WTC11 (cell line): ENCODE measurements at places on chromosomes 13 and 19. TPM values are rescaled to one million over a fixed set of nuclear protein-coding genes. Genes with fewer than 3 reads are reported as not detected.
A peak's percentile ranks its signal among the peaks of the same experiment; 100 is the strongest.

CPB2 gene
- 0.21 to 0.33 TPM in 2 of 3 replicates, not detected in the other for total RNA-seq

ZNF433 gene
- total RNA-seq = 2.9 TPM in 3 replicates

ZNF491 gene
- total RNA-seq = 1.1 to 2.1 TPM (median 1.3 TPM) in 3 replicates

CNN1 gene
- 16.0 to 18.0 TPM (median 17.4 TPM) in 3 replicates for total RNA-seq

GIPC3 gene
- 1.0 to 2.3 TPM (median 1.6 TPM) in 3 replicates for total RNA-seq

LHB gene
- 1.3 TPM in 1 of 3 replicates, not detected in the others for total RNA-seq

ZNF709 gene
- total RNA-seq = 3.0 to 3.8 TPM (median 3.4 TPM) in 3 replicates

OR10H1 gene
- total RNA-seq = not detected in 3 replicates

SPRED3 gene
- total RNA-seq = 5.2 to 7.3 TPM (median 7.2 TPM) in 3 replicates

CGB8 gene
- 0.31 TPM in 1 of 3 replicates, not detected in the others for total RNA-seq

GRCh38 chr19:41617941-41618730 lies 8.7 kb downstream of the CEACAM4 start:
- peak; percentile 4 for DNase-seq

GRCh38 chr19:15280048-15280725 lies 47.9 kb upstream of the EPHX3 start:
- DNase-seq = no peak

DNA sequence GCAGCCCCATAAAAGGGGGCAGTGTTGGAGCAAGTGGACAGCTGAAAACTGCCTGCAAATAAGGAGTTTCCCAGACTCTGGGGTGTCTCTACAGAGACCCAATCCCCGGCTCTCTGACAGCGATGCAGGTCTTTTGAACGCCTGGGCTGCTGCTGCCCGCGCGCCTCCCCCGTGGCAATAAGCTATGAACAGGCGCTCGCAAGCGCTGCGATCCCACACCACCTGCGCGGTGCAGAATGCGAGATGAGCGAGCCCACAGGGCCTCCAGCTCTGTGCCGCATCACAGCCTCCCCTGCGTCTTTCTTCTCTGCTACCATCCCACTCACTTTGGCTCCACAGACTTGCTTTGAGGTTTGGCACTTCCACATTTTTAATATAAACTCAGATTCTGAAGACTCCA lies 62.3 kb downstream of the KCTD15 start:
- no peak for DNase-seq

- DNase-seq = no peak
These were observed 619 bp upstream of the EXOC3L2 start for GRCh38 chr19:45245826-45246225.

DNA sequence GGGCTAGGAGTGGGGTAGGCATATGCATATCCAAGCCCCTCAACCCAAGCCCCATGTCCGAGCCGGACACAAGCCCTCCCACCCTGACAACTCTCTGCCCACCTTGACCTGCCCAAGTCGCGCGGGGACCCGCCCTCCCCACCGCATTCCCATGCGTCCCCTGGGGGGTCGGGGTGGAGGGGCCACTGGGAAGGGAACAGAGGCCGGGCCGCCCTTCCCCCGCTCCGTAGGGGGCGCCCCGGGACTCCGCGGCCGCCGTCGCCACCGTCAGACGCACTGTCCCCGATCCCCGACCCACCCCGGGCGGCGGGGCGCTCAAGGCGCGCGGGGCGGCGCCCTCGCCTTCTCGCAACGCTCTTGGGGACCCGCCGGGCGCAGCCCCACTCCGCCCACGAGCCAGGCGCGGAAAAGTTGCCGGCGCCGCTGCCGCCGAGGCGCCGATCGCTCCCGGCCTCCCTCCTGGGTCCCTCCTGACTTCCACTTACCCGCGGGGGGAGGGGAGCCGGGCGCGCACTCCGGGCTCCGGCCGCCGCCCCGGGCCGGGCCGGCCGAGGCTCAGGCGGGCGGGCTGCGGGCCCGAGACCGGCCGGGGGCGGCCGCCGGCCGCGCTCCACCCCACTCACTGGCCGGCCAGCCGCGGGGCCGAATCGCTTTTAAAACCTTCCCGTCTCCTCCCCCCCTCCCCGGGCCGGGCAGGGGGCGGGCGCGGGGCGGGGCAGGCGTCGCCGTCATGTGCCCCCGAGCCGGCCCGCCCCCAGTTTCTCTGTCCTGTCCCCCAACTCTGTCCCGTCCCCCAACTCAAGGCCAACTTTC lies 34.4 kb upstream of the NANOS3 start:
- DNase-seq = peak; percentile 59

DNA sequence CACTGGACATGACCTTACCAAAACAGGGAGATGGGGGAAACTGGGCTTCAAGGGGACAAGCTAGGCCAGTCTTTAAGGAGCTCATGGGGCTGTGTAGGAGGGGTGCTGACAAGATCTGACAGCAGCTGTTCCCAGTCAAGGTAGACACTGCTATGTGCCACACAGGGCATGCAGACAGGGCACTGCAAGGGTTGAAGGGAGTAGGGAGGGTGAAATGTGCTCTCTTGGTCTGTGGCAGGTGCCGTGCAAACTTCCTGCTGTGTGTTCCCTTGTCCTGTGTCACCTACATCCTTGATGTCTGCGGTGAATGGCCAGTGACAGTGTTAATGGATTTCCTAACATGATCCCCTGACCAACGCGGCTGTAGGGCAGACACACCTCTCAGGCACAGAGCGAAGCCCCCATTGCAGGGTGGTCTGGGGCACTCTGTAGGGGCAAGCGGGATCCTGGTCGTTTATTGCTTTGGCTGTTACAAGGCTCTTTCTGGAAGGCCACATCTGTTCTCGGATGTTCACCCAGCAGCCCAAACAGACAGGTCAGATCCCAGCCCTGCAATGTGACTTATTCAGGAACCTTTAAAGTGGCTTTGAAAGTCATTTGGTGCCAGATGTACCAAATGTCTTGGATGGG lies 199.5 kb upstream of the ZNF536 start:
- DNase-seq = no peak

DNA sequence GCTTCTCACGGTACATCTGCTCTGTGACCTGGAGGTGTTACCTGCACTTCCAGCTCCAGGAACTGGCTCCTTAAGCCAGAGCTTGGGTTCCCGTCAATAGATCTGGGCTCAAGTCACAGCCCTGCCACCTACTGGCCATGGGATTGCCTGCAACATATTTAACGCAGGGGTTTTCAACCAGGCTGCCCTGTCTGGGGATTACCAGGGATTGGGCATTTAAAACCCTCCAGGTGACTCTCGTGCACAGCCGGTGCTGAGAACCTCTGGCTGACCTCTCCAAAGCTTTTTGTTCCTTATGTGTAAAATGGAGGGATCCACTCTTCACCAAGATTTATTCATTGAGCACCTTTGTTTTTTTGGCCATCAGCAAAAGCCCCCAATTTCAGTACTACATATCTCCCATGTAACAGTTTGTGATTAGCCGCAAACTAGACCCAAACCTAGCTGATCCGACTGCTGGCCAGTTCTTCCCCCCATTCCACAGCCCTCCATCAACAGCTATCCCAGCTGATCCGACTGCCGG lies 76.6 kb upstream of the STK24 start:
- peak; percentile 88 for DNase-seq

DNA sequence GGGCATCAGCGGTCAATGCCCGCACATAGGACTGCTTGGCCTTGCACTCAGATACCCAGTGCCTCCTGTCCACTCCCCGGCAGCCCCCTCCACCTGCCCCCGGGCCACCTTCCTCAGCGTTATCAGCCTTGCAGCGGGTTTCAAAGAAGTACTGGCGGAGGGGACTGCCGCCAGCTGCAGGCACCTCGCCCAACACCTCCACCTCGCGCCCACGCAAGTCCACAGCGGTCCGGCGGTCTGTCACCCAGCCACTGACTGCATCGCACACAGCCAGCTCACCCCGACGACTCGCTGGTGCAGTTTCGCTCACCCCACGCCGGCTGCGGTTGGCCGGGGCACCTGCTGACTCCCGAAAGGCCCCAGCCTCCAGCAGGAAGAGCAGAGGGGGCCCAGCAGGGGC lies 3.2 kb downstream of the NTF4 start:
- no peak for DNase-seq

DNA sequence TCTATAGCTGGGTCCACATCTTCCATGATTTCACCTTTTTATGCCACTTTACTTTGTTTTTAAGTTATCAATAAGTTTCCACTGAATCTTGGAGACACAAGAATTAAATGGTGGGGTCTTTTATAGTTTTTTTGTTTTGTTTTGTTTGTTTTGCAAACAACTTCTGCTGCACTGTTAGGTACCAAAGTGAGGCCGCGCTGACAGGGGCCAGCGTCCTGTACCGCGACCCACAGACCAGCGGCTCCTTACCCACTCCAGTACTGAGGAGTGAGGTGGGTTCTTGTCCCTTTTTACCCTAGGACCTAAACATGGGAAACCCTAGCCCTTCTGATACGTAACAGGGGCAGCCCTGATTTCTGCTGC lies 75.8 kb upstream of the MCF2L start:
- no peak for DNase-seq

DNA sequence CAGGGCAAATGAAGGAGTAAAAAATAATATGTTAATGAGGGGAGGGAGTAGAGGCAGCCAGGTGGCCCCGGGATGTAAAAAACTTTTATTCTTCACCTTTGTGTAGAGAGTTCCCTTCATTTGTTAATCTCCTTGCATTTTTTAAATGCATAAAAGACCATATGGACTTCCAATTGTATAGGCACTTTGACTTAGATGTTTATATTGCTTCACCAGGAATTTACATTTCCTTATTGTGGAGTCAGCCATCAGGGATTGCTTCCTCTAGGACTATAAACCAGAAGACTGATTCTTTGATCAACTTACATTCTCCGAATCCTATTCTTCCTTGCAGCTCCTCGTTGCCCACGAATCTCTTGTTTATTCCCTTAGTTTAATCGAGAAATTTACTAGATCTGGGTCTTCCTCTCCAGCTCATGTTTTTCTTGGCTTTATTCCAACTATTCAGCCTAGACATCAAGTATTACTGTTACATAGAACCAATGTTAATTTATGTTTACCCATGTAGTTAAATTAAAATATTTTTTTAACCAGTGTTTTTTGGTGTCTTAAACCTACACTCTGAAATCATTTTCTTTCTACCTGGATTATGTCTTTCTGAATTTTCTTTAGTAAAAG lies 1187.0 kb upstream of the SLC10A2 start:
- DNase-seq = no peak

DNA sequence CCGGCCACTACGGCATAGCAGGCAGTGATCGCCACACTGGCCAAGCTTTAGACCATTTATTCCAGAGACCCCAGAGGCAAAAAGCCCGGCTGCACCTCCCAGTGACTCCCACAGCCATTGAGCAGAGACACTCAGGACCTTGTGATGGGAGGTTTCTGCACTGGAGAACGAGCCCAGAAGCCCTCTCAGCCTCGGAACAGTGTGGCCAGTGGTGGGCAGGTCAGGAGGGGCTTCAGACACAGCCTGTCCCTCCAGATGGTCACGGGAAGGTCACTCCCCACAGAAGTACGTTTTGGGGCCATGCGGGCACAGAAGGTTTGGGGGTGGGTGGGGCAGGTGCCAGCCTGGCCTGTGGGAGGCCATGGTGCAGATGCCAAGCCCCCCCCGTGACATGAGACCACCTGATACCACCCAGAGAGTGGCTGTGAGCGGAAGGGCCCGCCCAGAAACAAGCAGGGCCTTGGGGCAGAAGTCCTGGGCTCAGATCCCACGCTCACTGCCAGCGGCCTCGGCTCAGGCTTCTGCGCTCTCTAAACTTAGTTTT lies 599 bp upstream of the F10 start:
- DNase-seq = no peak

- DNase-seq = no peak
These were observed 13.0 kb upstream of the SPATA13 start for GRCh38 chr13:24147570-24147963.

- peak; percentile 82 for DNase-seq
These were observed 13.6 kb downstream of the CFD start for GRCh38 chr19:873084-873483.

- no peak for DNase-seq
These were observed 1519.9 kb upstream of the MIR17HG start for GRCh38 chr13:89827552-89827951.

- peak; percentile 54 for DNase-seq
These were observed 40.0 kb downstream of the COL4A1 start for GRCh38 chr13:110266983-110267382.

DNA sequence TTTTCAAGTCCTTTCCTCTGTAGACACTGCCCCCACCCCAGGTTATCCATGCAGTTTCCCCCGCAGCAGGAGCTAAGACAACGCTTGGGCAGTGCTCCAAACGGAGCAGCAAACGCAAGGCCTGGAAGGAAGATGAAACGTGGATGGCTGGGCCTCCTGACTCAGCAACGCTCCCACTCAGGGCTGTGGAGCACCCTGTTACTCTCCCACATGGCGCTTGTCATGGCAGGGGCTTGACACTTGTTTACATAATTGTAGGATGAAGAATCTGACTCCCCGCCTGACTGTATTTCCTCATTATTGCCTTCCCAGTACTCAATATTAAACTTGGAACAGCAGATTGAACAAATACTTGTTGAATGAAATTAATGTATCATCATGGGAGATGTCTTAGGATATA lies 799 bp upstream of the C1QTNF9B start:
- DNase-seq = no peak

GRCh38 chr19:11106477-11106876 lies 17.2 kb downstream of the LDLR start:
- no peak for DNase-seq

DNA sequence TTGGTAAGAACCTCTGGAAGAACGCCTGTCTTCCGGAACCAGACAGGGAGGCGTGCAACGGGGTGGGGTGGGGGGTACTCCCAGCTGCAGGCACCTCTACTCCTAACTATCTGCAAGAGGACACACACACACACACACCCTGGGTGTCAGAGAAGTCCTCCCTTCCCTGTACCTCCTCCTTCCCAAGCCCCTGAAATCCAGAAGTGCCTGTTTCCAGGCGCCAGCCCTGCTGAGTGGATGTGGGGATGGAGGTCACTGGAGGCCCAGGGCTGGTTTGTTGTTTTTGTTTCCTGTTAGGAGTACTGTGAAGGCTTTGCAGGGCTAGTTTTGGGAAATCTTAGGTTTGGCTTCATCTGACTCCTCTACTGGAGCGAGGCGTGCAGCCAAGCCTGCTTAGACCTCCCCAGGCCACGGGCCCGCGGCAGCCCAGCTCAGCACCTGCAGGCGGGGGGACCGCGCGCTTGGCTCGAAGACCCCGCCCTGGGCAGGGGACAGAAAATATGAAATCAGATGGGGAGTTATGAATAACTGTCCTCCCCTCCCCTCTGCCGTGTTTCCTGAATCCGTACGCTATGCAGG lies 36.4 kb downstream of the SOX1 start:
- no peak for DNase-seq

DNA sequence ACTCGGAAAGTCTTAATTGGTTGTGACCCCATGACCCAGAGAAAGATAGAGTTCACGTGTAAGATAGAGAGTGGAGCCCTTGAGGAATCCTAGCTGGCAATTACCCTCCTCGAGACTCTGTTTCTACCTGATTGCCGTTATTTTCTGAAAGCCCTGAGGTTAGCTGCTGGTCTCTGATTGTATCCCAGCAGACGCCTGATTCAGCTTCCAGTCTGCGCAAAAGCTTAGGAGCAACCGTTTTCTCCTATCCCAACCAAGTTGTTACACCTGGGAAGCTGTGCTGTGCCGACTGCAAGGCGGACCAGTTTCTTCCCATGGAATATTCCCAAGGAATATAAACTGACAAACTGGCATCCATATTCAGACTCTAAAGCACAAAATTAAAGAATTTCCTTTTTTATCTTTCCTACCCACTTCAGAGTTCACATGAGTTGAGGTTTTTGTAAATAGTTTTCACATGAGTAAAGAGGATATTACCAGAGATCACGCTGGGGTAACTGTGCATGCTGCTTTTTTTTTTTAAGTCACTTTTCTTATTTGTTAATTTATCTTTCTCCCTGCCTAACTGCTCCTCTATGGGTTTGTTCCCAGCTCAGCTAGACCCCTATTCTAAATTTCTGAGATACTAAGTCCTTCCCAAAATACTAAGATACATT lies 1.5 kb upstream of the TRPC4 start:
- DNase-seq = peak; percentile 17
